NCI-H1048 (cell line): ENCODE measurements at places on chromosomes 16 and 17.

GRCh38 chr16:26175944-26176343 lies 484.2 kb downstream of the HS3ST4 start:
- no peak for DNase-seq

DNA sequence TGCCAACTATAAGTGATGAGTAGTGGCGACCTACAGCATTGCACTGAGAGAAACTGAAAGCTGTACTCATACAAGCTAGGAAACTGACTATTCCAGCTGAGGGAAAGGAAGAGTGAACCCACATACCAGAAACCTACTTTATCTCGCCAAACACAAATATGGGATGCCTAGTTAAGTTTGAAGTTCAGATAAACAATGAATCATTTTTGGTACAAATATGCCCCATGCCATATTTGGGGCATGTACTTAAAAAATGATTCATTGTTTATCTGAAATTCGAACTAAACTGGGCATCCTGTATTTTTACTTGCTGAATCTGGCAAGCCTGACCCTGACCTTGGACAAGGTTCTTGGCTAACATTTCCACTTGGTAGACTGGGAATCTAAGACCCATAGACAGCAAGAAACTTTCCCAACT lies 527.8 kb upstream of the PSMD7 start:
- no peak for DNase-seq

DNA sequence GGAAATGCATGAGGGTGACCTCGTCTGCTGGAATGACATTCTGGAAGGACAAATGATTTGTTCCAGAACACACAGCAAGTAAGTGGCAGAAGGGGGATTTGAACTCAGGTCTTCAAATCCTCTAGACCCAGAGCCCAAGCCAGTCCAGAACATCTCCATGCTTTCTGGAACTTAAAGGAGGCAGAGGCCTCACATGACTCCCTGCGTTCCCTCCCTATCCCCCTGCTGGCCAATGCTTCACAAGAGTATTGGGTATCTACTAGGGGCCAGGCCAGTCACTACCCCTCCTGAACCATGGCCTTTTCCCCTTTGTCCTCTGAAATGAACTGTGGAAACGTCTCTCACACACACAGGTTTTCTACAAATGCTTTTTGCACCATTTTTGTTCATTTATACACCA lies 7.6 kb upstream of the BEAN1 start:
- no peak for DNase-seq

DNA sequence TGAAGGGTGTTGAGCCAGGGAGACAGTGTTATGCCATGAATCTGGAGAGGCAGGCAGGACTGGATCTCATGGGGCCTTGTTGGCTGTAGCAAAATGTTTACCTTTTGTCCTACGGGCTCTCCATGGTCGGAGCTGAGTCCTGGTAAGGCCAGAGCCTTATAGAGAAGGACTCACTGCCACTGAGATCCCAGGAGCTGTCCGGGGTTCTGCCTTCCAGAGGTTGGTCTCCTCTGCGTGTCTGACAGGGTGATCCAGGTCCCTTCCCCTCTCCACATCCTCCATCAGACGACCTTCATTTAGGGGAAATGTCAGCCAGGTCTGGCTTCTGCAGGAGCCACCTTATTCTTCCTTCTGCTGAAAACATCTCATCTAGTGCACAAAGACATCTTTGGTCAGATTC lies 285.2 kb upstream of the N4BP1 start:
- DNase-seq: no peak

GRCh38 chr16:48291303-48291702 lies 44.0 kb upstream of the ABCC11 start:
- no peak for DNase-seq

GRCh38 chr17:34761646-34762045 lies 182.3 kb downstream of the TMEM132E start:
- no peak for DNase-seq

DNA sequence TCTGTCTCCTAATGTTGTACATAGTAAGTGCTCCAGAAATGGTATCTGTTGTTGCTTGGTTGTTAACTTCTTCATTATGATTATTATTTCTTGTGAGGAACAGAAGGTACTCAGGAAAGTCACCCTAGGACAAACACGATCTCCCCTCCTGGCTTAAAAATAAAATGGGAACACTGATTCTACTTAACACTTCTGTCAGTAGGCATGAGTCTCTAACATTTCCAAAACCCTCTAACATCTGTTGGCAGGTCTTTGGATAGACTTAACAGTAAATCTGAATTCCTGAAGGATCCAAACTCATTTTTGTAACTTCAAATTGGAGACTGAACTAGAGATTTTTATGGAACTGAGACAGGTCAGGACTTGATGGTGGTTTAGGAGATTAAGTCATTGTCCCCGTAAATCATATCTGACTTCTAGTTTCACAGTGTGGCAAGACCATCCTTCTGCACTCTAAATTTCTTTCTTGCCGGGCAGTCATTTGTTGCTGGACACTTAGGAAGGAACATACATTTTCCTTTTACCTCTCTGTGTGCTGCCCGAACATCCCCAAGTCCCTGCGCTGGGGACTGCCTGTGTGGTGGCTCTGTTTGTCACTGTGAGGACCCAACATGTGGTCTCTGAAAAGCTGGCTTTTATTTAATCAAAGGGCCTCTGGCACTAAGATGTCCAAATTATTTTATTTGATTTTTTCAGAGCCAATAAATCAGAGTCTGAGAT lies 149.9 kb downstream of the NPIPB5 start:
- no peak for DNase-seq

DNA sequence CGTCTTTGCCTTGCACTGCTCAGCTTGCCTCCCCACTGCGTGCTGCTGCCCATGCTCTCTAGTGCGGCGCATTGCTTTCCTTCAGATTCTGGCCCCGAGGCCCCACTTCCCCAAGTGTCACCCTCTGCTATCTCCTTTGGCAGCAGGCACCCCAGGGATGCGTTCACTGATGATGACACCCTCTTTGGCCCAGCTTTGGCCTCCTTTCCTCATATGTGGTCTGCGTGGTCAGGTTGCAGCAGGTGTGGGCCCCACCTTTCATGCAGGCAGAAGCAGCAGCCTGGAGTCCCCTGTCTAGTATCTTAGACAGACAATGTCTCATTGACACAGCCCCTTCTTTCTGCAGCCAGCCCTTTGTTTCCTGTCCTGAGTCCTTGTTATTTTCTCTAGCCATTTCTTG lies 4.8 kb upstream of the CCL3 start:
- DNase-seq: no peak

DNA sequence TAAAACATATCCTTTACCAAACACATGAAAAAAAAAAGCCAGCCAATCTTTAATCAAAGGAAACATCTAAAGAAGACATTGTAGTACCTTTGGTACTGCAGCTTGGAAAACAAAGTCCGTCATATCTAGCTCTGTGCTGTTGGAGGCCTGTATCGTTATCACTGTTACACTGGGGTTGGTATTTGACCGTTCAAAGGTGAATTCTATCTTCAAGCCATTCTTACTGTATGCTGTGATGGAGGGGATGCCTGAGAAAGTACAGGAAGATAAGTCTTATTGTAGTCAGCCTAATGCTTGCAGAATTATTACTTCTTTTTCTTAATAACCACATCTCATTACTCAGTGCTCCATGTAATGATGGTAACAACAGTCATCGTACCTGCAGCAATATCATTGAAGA lies 14.4 kb upstream of the PHLPP2 start:
- DNase-seq: no peak

GRCh38 chr17:37305406-37305905 lies 70.3 kb upstream of the C17orf78 start:
- DNase-seq: no peak

DNA sequence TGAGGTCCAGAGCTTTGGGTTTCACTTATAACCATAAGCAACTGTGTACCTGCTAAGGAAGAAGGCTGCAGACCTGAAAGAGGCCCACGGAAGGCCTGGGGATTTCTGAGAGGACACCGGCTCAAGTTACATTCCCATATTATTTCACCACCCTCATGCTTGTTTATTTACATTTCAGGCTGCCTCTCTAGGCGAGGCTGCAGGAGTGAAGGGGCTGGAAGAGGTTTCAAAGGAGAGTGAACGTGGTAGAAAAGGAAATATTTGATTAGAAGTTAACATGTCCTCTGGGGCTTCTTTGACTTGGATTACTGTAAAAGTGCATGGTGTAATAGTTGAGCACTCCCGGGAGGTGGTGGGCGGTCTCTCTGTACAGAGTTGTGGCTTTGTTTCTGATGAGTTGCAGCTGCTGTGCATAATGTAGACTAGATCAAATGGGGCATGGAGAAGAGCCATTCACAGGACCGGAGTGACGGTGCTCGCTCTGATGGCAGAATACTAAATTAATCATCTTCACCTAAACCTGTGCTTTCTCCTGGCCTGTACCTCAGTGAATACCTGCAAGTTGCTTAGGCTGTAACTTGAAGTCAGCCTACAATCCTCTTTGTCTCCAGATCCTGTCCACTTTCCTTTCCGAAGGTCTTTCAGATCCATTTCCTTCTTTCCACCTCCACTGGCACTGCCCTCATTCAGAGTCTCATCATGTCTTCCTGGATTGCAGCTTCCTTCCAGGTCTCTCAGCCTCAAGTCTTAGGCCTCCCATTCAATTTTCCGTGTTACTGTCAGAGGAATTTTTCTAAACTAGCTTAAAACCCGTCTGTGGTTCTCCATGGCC lies 1.9 kb upstream of the CPD start:
- no peak for DNase-seq

GRCh38 chr16:81533175-81533507 lies 88.5 kb downstream of the CMIP start:
- no peak for DNase-seq

DNA sequence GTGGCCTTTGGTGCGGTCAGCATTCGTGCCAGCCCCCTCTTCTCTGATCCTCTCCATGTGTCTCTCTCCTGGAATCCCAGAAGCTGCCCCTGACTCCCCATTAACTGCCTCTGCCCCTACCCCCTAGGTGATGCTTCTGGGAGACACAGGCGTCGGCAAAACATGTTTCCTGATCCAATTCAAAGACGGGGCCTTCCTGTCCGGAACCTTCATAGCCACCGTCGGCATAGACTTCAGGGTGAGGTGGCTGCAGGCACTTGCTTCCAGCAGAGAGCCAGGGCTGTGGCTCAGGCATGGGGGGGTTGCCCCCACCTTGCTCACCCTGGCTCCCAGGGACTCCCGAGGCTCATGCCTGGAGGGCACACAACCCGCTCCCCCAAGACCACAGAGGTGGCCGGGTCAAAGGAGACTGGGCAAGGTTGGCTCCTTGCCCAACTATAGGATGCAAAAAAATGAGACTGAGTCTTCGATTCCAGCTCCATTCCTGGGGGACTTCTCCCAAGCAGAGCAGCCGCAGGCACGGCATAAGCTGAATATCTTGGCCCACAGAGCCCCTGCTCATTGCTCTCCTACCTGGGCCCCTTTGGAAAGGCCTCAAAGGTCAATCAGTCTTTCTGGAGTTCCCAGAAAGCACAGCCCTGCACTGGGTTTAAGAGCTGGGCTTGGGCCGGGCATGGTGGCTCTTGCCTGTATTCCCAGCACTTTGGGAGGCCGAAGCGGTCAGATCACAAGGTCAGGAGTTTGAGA lies 3.8 kb downstream of the RAB37 start:
- no peak for DNase-seq

- DNase-seq: no peak
Measured at GRCh38 chr16:1950559-1950958, 3.9 kb downstream of the RPL3L start.

DNA sequence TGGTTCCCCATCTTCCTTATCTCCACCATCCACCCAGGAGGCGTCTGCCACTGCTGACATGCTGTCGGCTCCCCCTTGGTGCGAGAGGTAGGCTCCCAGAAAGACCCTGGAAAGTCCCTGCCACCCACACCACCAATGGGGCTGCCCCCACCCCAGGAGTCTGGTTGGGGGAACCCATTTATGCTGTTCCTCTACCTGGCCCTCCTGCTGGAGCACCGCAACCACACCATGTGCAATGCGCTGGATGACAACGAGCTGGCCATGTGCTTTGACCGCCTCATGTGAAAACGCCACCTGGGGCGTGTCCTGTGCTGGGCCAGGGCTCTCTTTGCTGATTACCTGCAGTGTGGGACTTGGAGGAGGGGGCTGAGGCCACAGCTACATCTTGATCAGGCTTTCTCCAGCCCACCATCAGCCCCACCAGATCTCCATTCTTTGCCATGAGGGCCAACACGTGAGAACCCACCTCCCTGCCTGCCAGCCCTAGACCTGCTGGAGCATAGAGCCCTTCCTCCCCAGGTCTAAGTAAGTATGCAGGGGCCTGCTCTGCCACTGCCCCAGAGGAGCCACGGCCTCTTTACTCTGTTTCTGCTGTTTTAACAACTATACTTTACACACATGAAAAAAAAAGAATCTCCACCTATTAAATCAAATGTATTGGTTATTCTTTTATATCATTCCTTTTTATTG lies 7.9 kb upstream of the ALDH3A1 start:
- no peak for DNase-seq
